ENCODE measurements at places on chromosomes 12 and 14. TPM values are rescaled to one million over a fixed set of nuclear protein-coding genes. Genes with fewer than 3 reads are reported as not detected.

Gene DEPDC4
- total RNA-seq = 0.33 TPM

Gene SYNE3
- 8.0 TPM for total RNA-seq

Gene RTL1
- not detected for total RNA-seq

Gene DEGS2
- total RNA-seq = not detected

Gene APOF
- not detected for total RNA-seq

Gene HAL
- 0.79 TPM for total RNA-seq

Gene SLC4A8
- 3.6 TPM for total RNA-seq

Gene MAP3K9
- total RNA-seq = 1.9 TPM

Gene TMEM179
- total RNA-seq = 0.25 TPM

DNA sequence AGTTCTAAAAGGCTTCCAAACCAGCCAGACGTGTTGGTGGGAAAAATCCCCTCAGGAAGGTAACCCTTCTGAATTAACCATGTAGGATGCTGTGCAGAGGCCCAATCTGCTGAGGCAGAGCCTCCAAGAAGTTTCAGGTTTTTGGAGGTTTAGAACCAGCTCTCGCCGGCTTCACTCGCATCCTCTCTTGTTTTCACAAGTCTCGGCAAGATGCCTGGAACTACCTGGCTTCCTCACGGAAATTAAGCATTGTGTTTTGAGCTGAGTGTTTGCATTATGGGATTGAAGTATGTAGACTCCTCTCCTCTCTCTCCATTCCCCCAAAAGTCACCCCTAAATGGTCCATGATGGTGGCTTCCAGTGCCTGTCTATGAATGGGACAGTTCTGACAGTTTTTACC, 20.6 kb downstream of the LTBP2 start:
- H3K4me3 ChIP-seq = no peak overlapping the region
- H3K27ac ChIP-seq = peak overlapping the region; percentile 3
- no peaks in the 10 kb centered on the region for H3K36me3 ChIP-seq
- H3K27me3 ChIP-seq = no peaks in the 10 kb centered on the region

GRCh38 chr14:58639842-58640484, 2.2 kb downstream of the DACT1 start:
- no peak overlapping the region for H3K27ac ChIP-seq
- peak overlapping the region; percentile 46 for H3K4me3 ChIP-seq
- peaks cover 32% of the 10 kb centered on the region for H3K4me1 ChIP-seq
- no peak for DNase-seq
- H3K27me3 ChIP-seq = no peaks in the 10 kb centered on the region

- H3K36me3 ChIP-seq = no peaks in the 10 kb centered on the region
- no peak for DNase-seq
- H3K27me3 ChIP-seq = no peaks in the 10 kb centered on the region
- no peak overlapping the region for H3K27ac ChIP-seq
These were observed 220.6 kb upstream of the OR4E1 start for GRCh38 chr14:21894003-21894897.

GRCh38 chr12:56234746-56235436, 5.0 kb downstream of the SLC39A5 start:
- no peaks in the 10 kb centered on the region for H3K27me3 ChIP-seq
- H3K36me3 ChIP-seq = no peaks in the 10 kb centered on the region
- no peak overlapping the region for H3K27ac ChIP-seq
- H3K4me3 ChIP-seq = no peak overlapping the region

- no peaks in the 10 kb centered on the region for H3K36me3 ChIP-seq
- DNase-seq = no peak
- no peaks in the 10 kb centered on the region for H3K27me3 ChIP-seq
- H3K4me3 ChIP-seq = no peak overlapping the region
- H3K27ac ChIP-seq = no peak overlapping the region
These were observed 23.7 kb downstream of the PLXNC1 start for GRCh38 chr12:94172031-94172430.

GRCh38 chr14:94081386-94081820, 293 bp downstream of the IFI27L1 start:
- DNase-seq = no peak
- peak overlapping the region; percentile 98 for H3K4me3 ChIP-seq
- H3K27ac ChIP-seq = peak overlapping the region; percentile 95
- peaks cover 12% of the 10 kb centered on the region for H3K4me1 ChIP-seq
- no peaks in the 10 kb centered on the region for H3K27me3 ChIP-seq

DNA sequence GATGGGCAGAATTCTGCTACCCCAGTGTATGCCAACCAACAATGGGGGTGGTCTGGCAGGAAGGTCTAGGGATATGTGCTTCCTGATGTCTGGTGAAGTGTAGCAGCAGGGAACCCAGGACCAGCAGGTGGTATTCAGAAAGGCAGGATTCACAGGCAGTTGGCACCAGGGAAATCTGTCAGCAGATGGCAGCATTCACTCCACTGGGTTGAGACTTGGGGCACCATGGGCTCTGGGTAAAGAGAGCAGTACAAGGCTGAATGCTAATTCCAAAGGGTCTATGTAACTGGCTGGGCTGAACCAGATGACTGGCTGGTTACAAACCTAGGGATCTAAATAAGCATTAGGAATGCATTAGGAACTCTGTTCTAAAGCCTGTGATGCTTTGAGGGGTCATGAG, 466.9 kb upstream of the STXBP6 start:
- DNase-seq = no peak
- H3K4me3 ChIP-seq = no peak overlapping the region
- H3K36me3 ChIP-seq = no peaks in the 10 kb centered on the region
- no peak overlapping the region for H3K27ac ChIP-seq
- H3K4me1 ChIP-seq = no peaks in the 10 kb centered on the region

- no peaks in the 10 kb centered on the region for H3K27me3 ChIP-seq
- H3K27ac ChIP-seq = no peak overlapping the region
- H3K36me3 ChIP-seq = no peaks in the 10 kb centered on the region
These were observed 89.7 kb downstream of the PTCSC3 start for GRCh38 chr14:36086629-36087395.

DNA sequence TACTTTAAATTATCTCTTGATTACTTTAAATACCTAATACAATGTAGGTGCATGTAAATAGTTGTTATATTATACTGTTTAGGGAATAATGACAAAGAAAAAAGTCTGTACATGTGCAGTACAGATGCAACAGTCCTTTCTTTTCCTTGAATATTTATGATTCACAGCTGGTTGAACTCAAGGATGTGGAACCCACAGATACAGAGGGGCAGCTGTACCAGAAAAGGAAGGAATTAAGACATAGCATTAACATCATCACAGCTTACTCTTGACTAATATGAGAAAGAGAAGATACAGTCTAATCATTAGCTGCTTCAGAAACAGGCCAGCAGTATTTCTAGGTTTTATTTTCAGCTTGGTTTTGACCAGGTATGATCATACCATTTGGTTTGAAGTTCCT, 34.7 kb upstream of the AP4S1 start:
- H3K4me1 ChIP-seq = peaks cover 16% of the 10 kb centered on the region
- DNase-seq = no peak
- no peaks in the 10 kb centered on the region for H3K27me3 ChIP-seq
- H3K36me3 ChIP-seq = no peaks in the 10 kb centered on the region
- H3K27ac ChIP-seq = no peak overlapping the region

DNA sequence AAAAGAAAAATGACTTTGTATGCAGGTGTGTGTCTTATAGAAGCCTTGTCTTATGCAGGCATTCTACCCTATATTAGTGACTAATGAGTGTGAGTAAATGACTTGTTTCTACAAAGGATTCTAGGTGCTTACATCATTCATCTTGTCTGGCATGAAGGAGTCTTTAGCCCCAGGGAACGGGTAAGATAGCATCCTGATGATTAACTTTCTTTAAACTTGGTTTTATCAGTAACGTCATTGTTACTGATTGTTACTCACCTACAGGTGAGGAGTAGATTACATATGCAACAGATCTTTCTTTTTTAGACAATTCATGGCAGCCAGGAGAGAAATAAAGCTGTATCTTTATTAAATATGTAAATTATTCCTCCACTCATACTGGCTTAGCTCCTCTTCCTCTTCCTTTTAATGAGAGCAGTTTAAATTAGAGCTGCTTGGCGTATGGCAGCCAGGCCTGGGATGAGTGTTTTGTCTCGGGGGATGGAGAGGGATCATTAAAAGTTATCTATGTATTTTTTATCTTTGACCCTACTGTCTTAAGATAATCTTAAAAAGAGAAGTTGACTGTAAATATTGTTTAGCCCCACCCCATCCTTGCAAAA, 57.2 kb upstream of the ATP2A2 start:
- no peaks in the 10 kb centered on the region for H3K27me3 ChIP-seq
- peak overlapping the region; percentile 73 for H3K27ac ChIP-seq
- no peaks in the 10 kb centered on the region for H3K36me3 ChIP-seq
- DNase-seq = no peak
- no peak overlapping the region for H3K4me3 ChIP-seq

- H3K36me3 ChIP-seq = no peaks in the 10 kb centered on the region
- no peak overlapping the region for H3K4me3 ChIP-seq
- H3K4me1 ChIP-seq = peaks cover 16% of the 10 kb centered on the region
- no peak overlapping the region for H3K27ac ChIP-seq
- H3K27me3 ChIP-seq = no peaks in the 10 kb centered on the region
These were observed 155.4 kb upstream of the PLEKHG7 start for GRCh38 chr12:92547420-92547819.

All from heart left ventricle (tissue), 16 donors.